ENCODE measurements at places on chromosomes 2 and 18.

DNA sequence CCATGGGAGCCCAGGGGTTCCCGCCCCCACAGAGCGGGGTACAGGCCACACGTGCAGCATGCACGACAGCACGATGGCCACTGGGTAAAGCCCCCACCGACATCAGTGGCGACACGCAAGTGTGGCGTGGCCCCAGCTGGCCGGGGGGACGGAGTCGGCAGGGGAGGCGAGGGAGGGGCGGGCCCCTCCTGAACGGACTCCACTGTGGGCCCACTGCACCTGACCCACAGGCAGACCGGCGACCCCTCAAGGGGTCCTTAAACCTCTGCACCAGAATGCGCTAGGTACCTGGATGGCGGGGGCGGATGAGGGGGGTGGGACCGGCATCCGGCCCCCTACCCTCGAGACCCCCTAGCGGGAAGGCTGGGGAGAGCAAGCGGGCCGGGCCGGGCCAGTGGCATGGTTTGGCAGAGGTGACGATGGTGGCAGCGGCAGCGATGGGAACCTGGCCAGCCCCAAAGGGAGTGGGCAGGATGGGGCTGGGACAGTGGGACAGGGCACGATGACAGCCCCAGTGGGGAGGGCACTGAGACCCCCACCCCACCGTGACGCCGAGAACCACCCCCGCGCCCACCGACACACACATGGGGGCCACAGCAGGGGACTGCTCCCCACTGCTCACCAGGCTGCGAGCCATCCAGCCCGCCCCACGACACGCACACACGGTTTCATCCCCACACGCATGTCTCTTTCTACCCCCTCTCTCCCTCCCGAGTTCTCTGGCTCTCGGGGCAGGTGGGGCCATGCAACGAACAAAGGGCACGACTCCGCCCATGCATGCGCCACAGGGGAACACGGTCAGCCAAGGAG is 91.9 kb upstream of the ANKRD30BL start:
- no peak for DNase-seq

GRCh38 chr2:196592331-196592910 is 47.1 kb upstream of the CCDC150 start:
- DNase-seq = peak; percentile 47

DNA sequence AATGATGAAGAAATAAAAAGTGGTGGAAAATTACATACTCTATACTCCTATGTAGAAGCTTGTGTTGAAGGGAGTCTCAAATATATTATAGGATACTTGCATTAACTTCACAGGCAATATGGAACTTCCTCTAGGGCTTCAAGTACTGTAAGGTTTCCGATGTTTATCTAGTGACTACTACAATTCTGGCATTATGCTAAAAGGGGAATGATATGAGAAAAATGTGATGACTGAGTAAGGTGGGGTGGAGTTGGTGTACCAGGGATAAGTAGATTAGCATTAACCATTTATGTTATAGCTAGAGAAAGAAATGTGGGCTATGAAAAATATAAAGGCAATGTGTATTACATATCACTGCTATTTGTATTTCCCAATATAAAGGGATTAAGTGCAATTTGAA is 229.5 kb downstream of the DCC start:
- DNase-seq = no peak

- no peak for DNase-seq
Observed at GRCh38 chr2:149568138-149568537, 19.4 kb downstream of the MMADHC start.

All from neural crest cell (in vitro differentiated cells).